ENCODE measurements at places on chromosomes 4 and X. TPM values are rescaled to one million over a fixed set of nuclear protein-coding genes. Genes with fewer than 3 reads are reported as not detected.

Gene BMP2K
- total RNA-seq: 13.4 TPM

Gene CT83
- total RNA-seq: not detected

Gene NWD2
- total RNA-seq: not detected

Gene ARMCX2
- total RNA-seq: 2.9 TPM

Gene NDST4
- total RNA-seq: not detected

Gene SPOCK3
- not detected for total RNA-seq

Gene NXF2
- not detected for total RNA-seq

Gene FAM47A
- total RNA-seq: not detected

Gene PRR32
- total RNA-seq: not detected

Gene RBM46
- total RNA-seq: not detected

Gene SYTL5
- total RNA-seq: not detected

Gene GAGE13
- total RNA-seq: not detected

Gene EDA
- total RNA-seq: 8.1 TPM

Gene APELA
- total RNA-seq: not detected

Gene TMEM144
- 0.32 TPM for total RNA-seq

Gene XAGE2
- not detected for total RNA-seq

Gene JCHAIN
- total RNA-seq: 6.9 TPM

Gene PAPSS1
- 15.7 TPM for total RNA-seq

Gene CENPE
- total RNA-seq: 1.2 TPM

Gene WAS
- total RNA-seq: 118 TPM

Gene STK26
- 34.4 TPM for total RNA-seq

Gene RNF150
- total RNA-seq: not detected

Gene CNKSR2
- 10.4 TPM for total RNA-seq

Gene PHKA2
- 44.5 TPM for total RNA-seq

Gene SOWAHD
- total RNA-seq: 0.48 TPM

Gene NLGN3
- total RNA-seq: 3.7 TPM

Gene GJB1
- 0.23 TPM for total RNA-seq

Gene TMSB15A
- not detected for total RNA-seq

Gene SPANXD
- total RNA-seq: not detected

Gene UCP1
- total RNA-seq: not detected

Gene GAGE12E
- total RNA-seq: not detected

Gene DMRTC1
- 0.56 TPM for total RNA-seq

Gene RTL9
- not detected for total RNA-seq

Gene NHS
- total RNA-seq: 0.09 TPM

Gene RPA4
- total RNA-seq: 0.46 TPM

Gene MAGEB2
- not detected for total RNA-seq

Gene PPEF2
- total RNA-seq: 0.85 TPM

Gene GPR50
- not detected for total RNA-seq

Gene AKAP4
- total RNA-seq: not detected

Gene MAGEB17
- not detected for total RNA-seq

Gene ETDB
- total RNA-seq: not detected

Gene PSAPL1
- not detected for total RNA-seq

Gene STS
- total RNA-seq: 1.3 TPM

Gene HSFX1
- 1.8 TPM for total RNA-seq

Gene PDLIM3
- 0.63 TPM for total RNA-seq

Gene PLK4
- total RNA-seq: 3.3 TPM

Gene SERTM2
- not detected for total RNA-seq

Gene CPLX1
- total RNA-seq: 0.93 TPM

Gene SLC34A2
- not detected for total RNA-seq

Gene OGT
- total RNA-seq: 442 TPM

Gene CPE
- total RNA-seq: 0.16 TPM

Gene CENPVL1
- not detected for total RNA-seq

Gene FMR1NB
- not detected for total RNA-seq

Gene CENPVL3
- total RNA-seq: not detected

Gene CNGA1
- total RNA-seq: not detected

Gene PCSK1N
- 9.1 TPM for total RNA-seq

Gene DDIT4L
- not detected for total RNA-seq

Gene YY2
- 1.3 TPM for total RNA-seq
